ENCODE measurements at places on chromosomes 13 and 19. TPM values are rescaled to one million over a fixed set of nuclear protein-coding genes. Genes with fewer than 3 reads are reported as not detected.
A peak's percentile ranks its signal among the peaks of the same experiment; 100 is the strongest.

TEKTIP1 gene
- total RNA-seq: 3.4 TPM

PTGIR gene
- 0.46 TPM for total RNA-seq

NLRP7 gene
- 0.98 TPM for total RNA-seq

TMEM238 gene
- total RNA-seq: 14.0 TPM

PCDH20 gene
- total RNA-seq: 7.2 TPM

KIR2DL3 gene
- not detected for total RNA-seq

PEX11G gene
- total RNA-seq: 5.7 TPM

CBLC gene
- total RNA-seq: 37.7 TPM

DNA sequence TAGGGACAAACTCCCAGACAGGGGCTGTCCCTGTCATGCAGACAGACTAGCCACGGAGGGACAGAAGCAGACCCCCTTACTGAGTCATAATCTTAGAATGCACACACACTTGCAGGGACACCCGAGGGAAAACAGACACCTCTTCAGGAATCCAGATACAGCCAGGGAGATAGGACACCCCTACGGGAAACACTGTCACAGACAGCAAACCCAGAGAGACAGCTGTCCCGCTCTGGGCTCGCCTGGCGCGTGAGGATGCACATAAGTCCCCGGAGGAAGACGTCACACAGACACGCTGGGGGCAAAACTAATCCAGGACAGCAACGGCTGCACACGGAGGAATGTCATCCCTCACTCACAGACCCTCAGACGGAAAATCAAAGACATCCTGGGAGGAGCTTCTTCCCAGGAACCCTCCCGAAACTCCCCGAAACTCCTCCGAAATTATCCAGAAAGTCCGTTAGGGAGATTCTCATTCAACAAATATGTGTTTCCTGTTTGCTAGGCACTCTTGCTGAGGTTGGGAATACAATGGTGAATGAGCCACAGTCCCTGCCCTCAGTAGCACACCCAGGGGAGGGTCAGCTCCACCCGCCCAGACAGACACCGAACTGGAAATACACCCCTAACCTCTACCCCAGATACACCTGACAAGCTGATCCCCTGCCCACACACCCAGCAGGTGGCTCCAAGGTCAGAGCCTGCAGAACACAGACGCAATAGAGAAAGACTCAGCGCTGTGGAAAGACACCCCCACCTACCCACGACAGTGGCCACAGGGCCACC is 15.2 kb upstream of the TOMM40 start:
- DNase-seq: no peak
- peaks cover 14% of the 10 kb centered on the region for H3K4me1 ChIP-seq
- no peaks in the 10 kb centered on the region for H3K27me3 ChIP-seq
- peak overlapping the region; percentile 54 for H3K27ac ChIP-seq
- no peak overlapping the region for H3K4me3 ChIP-seq

- no peak overlapping the region for H3K4me3 ChIP-seq
- H3K4me1 ChIP-seq: no peaks in the 10 kb centered on the region
- H3K27me3 ChIP-seq: no peaks in the 10 kb centered on the region
- no peaks in the 10 kb centered on the region for H3K36me3 ChIP-seq
Observed at GRCh38 chr13:36601186-36601585, 72.6 kb upstream of the SERTM1 start.

DNA sequence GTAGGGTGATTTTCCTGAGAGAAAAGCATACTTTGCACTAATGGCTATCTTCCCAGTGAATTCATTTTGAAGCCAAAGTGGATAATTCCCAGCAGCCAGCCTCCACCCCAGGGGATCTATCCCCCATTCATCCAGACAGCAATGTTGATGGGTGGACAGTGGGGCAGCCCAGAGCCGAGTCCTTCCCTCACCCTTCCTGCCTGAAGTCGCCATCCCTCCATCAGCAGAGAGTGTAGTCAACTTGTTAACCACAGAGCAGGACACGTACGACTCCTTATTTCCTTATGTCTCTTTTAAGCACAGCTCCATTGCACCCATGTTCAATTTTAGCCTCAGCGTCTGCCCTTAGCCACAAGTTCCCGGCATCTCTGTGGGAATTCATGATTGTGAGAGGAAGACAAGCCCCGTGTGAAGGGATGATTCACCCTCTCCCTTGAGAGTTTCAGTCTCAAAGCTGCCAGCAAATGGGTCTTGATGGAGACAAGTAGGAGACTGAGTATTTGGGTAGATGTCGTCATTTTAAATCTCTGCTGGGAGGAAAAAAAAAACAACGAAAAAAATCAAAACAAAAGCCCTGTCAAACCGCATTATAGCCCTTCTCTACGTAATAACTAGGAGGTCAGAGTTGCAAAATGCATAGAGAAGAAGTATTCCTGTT is 58.3 kb upstream of the MEDAG start:
- peaks cover 4% of the 10 kb centered on the region for H3K36me3 ChIP-seq
- no peak overlapping the region for H3K27ac ChIP-seq
- H3K4me1 ChIP-seq: peaks cover 9% of the 10 kb centered on the region
- no peak overlapping the region for H3K4me3 ChIP-seq
- H3K27me3 ChIP-seq: peaks cover 5% of the 10 kb centered on the region
- DNase-seq: no peak

DNA sequence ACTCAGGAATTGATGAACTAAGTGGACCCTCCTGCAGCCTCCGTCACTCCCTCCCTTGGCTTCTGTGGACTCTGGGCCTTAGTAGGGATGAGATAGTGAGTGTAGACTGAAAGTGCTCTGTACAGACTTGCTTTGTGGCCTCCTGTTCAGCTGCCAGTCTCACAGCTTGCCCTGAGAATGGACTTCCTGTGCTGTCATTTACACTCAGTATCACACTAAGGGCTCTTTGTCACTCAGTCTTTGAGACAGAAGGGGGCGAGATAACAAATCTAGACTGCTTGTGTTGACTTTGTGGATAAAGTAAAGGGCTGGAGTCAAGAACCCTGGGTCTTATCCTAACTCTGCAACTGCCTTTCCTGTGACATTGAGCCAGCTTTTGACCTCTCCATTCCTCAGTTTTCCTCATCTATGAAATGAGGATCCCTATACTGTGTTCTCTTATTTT is 21.0 kb upstream of the SPRY2 start:
- no peaks in the 10 kb centered on the region for H3K36me3 ChIP-seq
- H3K27ac ChIP-seq: no peak overlapping the region
- DNase-seq: no peak

DNA sequence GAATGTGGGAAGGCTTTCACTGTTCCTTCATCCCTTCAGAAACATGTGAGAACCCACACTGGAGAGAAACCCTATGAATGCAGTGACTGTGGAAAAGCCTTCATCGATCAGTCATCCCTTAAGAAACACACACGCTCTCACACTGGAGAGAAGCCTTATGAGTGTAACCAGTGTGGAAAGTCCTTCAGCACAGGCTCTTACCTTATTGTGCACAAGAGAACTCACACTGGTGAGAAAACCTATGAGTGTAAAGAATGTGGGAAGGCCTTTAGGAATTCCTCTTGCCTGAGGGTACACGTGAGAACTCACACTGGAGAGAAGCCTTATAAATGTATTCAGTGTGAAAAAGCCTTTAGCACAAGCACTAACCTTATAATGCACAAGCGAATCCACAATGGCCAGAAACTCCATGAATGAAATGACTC is 18.6 kb downstream of the ZNF177 start:
- H3K4me1 ChIP-seq: no peaks in the 10 kb centered on the region
- peaks cover 74% of the 10 kb centered on the region for H3K36me3 ChIP-seq
- no peak for DNase-seq
- no peak overlapping the region for H3K4me3 ChIP-seq
- H3K27me3 ChIP-seq: no peaks in the 10 kb centered on the region

- no peaks in the 10 kb centered on the region for H3K4me1 ChIP-seq
Observed at GRCh38 chr19:16942583-16942982, 53.8 kb downstream of the F2RL3 start.

DNA sequence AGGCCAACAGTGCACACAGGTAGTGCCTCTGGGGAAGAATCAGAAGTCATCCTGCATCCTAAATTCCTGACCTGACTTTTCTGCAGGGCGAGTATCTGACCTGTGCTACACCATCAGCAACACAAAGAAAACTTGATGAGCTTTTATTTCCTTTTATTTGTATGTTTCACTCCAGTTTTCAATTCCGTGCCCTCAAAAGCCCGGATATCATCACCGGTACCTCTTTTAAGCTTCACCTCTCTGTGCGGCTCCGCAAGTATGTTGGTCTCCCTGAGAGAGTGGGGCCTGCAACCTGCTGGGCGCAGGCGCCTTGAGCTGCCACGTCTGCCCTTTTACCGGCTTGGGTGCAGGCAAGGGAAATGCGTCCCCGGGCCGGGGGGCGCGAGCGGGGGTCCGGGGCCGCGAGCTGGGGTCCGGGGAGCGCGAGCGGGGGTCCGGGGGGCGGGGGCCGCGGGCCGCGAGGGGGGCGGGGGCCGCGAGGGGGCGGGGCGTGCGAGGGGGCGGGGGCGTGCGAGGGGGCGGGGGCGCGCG is 4.3 kb upstream of the DUXA start:
- H3K27me3 ChIP-seq: no peaks in the 10 kb centered on the region
- H3K27ac ChIP-seq: peak overlapping the region; percentile 32
- peaks cover 7% of the 10 kb centered on the region for H3K4me1 ChIP-seq
- DNase-seq: no peak
- H3K4me3 ChIP-seq: peak overlapping the region; percentile 81

- H3K27me3 ChIP-seq: peaks cover 57% of the 10 kb centered on the region
- no peak overlapping the region for H3K27ac ChIP-seq
- H3K4me1 ChIP-seq: no peaks in the 10 kb centered on the region
- no peak for DNase-seq
- H3K36me3 ChIP-seq: no peaks in the 10 kb centered on the region
Observed at GRCh38 chr19:48023518-48023917, 20.4 kb downstream of the CABP5 start.

GRCh38 chr19:13260883-13261653 is 110.9 kb downstream of the IER2 start:
- peaks cover 20% of the 10 kb centered on the region for H3K27me3 ChIP-seq
- H3K36me3 ChIP-seq: no peaks in the 10 kb centered on the region
- peak overlapping the region; percentile 73 for H3K4me3 ChIP-seq
- H3K27ac ChIP-seq: peak overlapping the region; percentile 94

DNA sequence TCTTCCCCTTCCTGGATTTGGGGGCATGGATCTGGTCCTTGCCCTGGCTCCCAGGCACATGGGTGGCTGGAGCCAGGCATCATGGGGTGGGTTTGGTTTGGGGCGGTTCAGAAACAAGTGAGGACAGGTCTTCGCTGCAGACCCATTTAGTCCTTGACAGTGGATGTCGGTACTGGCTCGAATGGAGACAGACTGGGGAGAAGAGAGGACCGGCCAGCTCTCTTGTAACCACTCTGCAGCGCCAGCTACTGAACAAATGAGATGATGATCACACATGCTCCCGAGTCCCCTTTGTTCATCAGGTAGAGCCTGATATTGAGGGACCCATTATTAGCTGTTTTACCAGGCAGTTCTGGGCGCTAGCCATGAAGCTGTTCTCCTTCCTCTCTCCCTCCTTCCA is 64.5 kb downstream of the CHST8 start:
- H3K27me3 ChIP-seq: peaks cover 48% of the 10 kb centered on the region
- H3K4me3 ChIP-seq: no peak overlapping the region
- H3K27ac ChIP-seq: no peak overlapping the region
- DNase-seq: no peak

- no peak overlapping the region for H3K4me3 ChIP-seq
- peaks cover 38% of the 10 kb centered on the region for H3K4me1 ChIP-seq
- H3K36me3 ChIP-seq: no peaks in the 10 kb centered on the region
- DNase-seq: no peak
Observed at GRCh38 chr13:44407891-44408290, 34.3 kb downstream of the SERP2 start.

- H3K27ac ChIP-seq: no peak overlapping the region
- no peaks in the 10 kb centered on the region for H3K4me1 ChIP-seq
- no peaks in the 10 kb centered on the region for H3K27me3 ChIP-seq
- H3K36me3 ChIP-seq: no peaks in the 10 kb centered on the region
- no peak for DNase-seq
Observed at GRCh38 chr19:35217649-35217990, 10.9 kb downstream of the FAM187B start.

DNA sequence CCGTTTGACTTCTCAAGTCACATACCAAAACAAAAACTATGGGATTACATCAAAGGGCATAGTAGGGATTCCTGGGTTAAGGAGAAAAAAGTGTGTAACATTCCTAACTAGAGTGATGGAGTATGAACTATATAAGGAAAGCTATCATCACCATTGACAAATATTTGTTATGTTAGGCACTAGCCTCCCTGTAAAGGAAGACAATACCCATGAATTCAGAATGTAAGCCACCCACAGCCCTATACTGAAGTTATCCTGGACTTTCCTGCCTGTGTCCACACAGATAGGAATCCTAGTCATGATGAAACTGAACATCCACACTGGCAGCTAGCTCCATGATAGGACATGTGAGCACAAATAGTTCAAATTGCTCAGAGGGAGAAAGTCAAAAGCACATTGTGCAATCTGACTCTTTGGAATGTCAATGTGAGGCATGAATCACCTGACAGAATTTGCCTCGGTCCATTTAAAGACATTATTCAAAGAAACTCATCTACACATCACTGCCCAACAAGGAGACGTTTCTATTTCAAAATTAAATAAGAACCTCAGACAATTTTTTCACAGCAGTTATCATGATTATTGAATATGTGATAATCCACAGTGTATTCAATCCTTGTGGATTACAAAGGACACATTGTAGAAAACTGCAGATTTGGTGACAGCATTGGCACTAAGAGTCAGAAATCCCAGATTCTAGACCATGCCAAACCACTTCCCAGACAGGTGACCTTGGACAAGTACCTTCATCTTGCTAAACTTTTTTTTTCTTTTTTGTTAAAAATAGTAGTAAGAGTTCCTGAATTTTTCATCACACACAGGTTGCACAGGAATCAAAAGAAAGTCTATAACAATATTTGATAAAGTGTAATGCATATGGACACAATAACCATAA is 529.3 kb downstream of the IRS2 start:
- H3K36me3 ChIP-seq: no peaks in the 10 kb centered on the region
- peaks cover 16% of the 10 kb centered on the region for H3K4me1 ChIP-seq
- H3K27me3 ChIP-seq: no peaks in the 10 kb centered on the region
- peak overlapping the region; percentile 76 for H3K27ac ChIP-seq

DNA sequence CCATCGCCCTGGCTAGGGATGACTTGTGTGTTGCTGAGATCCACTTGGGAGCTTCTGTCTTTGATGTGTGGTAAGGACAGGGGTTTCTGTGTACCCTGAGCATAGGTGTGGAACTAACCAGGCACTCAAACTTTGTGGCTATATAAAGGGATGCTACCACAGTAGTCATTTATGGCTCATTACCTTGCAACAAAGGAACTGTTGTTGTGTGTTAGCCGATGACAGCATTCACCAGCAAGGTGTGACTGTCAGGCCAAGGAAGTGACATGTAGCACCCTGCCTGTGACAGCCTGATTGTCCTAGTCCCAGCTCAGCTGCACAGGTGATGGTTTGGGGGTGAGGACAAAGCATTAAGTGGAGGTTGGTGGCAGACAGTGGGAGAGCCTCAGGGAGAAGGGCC is 73.6 kb downstream of the COG3 start:
- H3K36me3 ChIP-seq: peaks cover 12% of the 10 kb centered on the region
- H3K4me1 ChIP-seq: no peaks in the 10 kb centered on the region
- no peak overlapping the region for H3K27ac ChIP-seq
- H3K27me3 ChIP-seq: no peaks in the 10 kb centered on the region
- DNase-seq: no peak
- H3K4me3 ChIP-seq: no peak overlapping the region

- no peak overlapping the region for H3K27ac ChIP-seq
- DNase-seq: no peak
- no peaks in the 10 kb centered on the region for H3K36me3 ChIP-seq
- no peaks in the 10 kb centered on the region for H3K4me1 ChIP-seq
- peaks cover 8% of the 10 kb centered on the region for H3K27me3 ChIP-seq
Observed at GRCh38 chr19:41531438-41532311, 44.3 kb upstream of the CEACAM21 start.

Measured in type B pancreatic cell (in vitro differentiated cells).